BJ (cell line): ENCODE measurements at places on chromosomes 1 and 21. TPM values are rescaled to one million over a fixed set of nuclear protein-coding genes. Genes with fewer than 3 reads are reported as not detected.

DNA sequence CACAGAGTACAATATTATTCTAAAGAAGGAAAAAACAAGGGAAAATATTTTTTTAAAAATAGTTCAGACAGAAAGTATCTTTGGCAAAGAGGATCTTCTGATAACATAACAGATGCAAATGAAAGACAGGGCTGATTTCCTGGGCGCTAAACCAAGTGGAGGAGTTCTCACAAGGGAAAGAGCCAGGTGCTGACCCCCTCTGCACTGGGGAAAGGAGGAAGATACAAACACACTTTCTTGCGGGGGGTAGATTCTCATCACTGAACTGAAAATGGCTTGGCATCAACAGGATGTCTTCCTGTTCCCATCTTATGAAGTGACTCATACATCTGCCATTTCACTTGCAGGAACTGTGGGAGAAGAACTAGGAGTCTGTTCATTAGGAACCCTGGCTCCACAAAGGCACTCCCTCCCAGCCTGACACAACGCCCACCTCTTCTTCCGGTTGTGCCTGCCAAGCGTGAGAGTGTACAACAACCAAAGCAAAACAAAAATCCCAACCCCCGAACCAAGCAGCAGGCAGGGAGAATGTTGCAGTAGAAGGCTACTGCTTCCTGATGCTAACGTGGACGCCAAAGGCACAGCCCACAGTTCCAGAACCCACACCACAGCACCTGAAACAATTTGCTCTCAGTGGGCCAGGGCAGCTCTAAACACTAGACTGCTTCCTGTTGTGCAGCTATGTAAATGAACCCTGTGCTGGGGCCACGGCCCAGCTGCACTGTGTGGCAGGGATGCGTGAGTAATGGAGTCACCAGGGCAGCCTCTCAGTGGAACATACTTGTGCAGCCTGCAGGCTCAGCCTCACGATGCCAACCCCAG is 51.0 kb downstream of the GADD45A start:
- DNase-seq, result peak; percentile 83

DNA sequence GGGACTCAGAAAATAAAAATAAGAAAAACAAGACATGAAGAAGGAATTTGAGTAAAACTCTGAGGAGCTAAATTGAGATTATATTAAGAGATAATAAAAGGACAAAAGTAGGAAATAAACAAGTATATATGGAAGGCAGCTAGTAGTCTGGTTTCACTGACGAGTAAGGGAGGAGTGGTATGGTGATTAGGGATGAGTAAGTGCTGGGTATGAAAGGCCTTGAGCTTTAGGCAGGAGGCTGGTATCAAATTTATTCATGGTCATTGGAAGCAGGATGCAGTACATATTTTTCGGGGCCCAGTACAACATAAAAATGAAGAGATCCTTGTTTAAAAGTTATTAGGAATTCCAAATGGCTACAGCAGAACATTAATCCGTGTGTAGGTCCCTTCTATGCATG is 789.7 kb upstream of the PRMT6 start:
- DNase-seq, result no peak

DNA sequence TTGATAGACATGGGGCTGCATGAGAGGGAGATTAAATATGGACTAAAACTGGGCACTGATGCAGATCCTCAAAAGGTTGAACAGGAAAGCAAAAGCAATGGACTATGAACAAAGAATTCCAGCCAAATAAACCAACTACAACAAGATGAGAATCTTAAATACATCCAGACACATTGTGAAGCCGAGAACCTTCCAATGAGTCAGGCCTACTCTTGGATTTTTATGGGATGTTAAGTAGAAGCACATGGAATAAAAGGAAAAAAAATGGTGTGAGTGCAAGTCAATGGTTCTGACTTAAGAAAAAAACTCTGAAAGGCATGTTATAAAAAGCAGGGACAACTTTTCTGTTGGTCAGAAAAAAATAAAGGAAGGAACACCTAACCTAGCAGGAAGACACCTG is 227.2 kb downstream of the DPYD start:
- DNase-seq, result peak; percentile 77

DNA sequence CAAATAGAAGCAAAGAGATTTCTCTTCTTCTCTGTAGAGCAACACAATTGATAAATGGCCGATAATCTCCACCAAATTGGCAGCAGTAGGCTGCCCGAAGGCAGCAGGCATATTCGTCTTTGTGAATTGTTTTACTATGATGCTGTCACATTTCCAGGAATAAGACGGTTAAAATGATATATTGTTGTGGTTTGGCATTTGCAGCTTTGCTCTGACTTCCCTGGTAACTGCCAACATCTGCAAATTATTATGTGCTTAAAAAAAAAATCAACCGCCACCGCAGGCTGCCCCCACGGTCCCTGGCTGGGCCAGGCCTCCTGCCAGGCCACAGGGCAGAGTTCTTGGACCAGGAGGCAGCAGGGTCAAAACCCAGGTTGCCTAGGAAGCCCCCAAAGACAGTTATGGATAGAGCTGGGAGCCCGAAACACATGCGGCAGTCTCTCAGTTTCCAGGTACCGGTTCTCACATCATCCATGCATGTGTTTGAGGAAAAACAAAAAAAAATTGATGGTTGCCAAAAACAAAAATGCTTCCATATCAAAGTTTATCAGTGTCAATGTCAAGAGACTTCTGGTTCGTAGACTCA is 179.3 kb downstream of the ETS2 start:
- peak; percentile 79 for DNase-seq

- no peak for DNase-seq
Observed at GRCh38 chr1:21909286-21909759, 27.8 kb downstream of the HSPG2 start.

GRCh38 chr1:116232989-116233514 is 121.9 kb downstream of the MAB21L3 start:
- no peak for DNase-seq

Gene HCN3
- polyA plus RNA-seq, result 1.8 and 4.0 TPM in 2 replicates

DNA sequence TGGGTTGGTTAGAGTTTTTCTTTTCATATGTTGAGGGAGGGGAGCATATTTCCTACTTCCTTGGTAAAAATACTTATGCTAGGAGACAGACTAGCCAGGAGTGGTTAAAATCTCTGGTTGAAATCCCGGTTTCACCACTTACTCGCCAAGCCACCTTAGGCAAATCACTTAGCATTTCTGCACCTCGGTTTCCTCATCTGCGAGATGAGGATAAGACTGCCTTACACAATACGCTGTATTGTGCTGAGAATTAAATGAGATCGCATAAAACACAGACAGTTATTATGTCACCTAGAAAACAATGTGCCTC is 1.4 kb downstream of the IFFO2 start:
- DNase-seq, result no peak

GRCh38 chr1:202067188-202067974 is 55.3 kb upstream of the GPR37L1 start:
- no peak for DNase-seq

GRCh38 chr1:98766255-98766654 is 104.7 kb downstream of the SNX7 start:
- DNase-seq, result no peak

- DNase-seq, result no peak
Observed at GRCh38 chr1:112542206-112542973, 33.6 kb downstream of the WNT2B start.

DNA sequence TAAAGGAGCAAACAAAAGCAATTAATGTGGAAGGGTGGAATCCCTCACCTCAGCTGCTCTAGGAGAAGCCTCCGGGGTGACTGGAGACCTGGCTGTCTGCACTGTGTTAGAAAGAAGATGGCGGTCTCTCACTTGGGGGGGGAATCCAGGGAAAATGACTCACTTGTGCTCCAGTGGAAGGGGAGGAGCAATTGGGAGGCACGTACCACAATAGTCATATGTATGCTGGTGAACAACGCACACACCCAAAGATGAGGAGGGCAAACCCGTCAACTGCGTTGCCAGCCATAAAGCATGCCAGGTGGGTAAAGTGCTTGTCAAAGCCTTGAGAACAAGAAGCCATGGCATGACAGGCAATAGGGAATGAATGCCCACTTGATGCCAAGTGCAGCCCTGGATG is 22.1 kb downstream of the PLEKHA6 start:
- DNase-seq, result no peak

- DNase-seq, result no peak
Observed at GRCh38 chr1:3459940-3460671, 5.6 kb downstream of the ARHGEF16 start.

- no peak for DNase-seq
Observed at GRCh38 chr1:17963513-17963912, 144.1 kb upstream of the IGSF21 start.
